Stimulated activated CD4-positive, alpha-beta T cell treated with anti-CD3 and anti-CD28 coated beads, Interleukin-1b, Interleukin-23, amount 100 ng/mL, for 48 hours (primary cell): ENCODE measurements at places on chromosomes 2 and 18.

DNA sequence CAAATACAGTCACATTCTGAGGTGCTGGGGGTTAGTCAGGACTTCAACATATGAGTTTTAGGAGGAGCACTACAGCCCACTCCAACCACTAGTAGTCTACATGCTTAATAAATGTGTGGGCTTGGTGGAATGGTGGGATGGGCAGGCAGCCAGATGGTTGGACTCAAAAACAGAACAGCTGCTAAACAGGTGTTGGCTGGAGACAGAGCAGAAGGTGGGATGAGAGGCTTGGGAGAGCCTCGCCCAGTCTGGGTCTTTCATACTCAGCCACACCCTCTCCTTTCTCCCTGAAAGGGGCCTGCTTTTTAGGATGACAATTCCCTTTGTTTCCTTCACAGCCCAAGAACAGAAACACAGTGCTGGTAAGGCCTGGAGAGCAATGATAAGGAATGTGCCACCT lies 143.9 kb upstream of the KLHL29 start:
- no peak for DNase-seq

DNA sequence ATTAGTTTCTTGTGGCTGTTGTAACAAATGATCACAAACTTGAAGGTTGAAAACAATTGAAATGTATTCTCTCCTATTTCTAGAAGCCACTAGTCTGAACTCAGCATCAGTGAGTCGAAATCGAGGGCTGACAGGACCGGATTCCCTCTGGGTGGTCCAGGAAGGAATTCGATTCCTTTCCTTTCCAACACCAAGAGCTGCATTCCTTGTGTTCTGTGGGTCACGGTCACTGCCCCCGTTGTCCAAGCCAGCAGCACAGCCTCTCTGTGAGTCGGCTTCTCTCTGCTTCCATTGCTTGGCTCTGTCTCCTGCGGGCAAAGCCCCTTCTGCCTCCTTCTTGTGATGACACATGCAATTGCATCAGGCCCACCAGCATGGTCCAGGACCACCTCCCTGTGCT lies 67.3 kb downstream of the SMIM21 start:
- no peak for DNase-seq

GRCh38 chr18:26458526-26459232 lies 89.7 kb downstream of the KCTD1 start:
- no peak for DNase-seq

DNA sequence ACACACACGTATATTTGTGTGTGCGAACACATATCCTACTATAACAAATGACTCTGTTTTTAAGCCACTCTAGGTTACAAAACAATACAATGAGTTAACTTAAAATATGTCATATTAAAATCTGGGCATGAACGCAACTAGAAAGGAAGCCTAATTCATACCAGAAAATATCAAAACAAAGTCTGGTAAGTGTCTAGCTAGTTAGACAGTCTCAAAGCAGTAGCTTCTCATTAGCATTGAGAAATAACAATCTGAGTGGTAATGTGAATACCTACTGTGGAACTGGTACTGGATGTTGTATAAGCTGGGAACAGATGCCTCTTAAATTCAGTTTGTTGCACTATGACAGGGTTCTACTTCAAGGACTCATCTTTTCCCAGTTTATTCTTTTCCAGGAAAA lies 32.5 kb upstream of the WIPF1 start:
- no peak for DNase-seq

DNA sequence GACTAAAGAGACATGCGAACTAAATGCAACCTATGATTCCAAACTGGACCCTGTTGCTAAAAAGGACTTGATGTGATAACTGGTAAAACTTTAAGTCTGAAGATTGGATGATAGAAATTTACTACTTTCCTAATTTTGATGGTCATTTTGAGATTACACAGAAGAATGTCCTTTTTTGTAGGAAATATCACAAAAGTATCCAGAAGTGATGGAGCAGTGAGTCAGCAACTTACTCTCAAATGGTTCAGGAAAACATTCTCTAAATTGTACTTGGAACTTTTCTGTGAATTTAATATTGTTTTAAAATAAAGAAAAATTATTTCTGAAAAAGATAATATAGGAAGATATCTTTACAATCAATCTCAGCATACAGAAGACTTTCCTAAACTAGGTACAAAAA lies 19.9 kb downstream of the MBOAT2 start:
- DNase-seq, result no peak

GRCh38 chr2:218777276-218777990 lies 4.5 kb upstream of the CYP27A1 start:
- DNase-seq, result peak; percentile 6

- no peak for DNase-seq
These were observed 140.4 kb downstream of the CELF4 start for GRCh38 chr18:37425222-37425621.

DNA sequence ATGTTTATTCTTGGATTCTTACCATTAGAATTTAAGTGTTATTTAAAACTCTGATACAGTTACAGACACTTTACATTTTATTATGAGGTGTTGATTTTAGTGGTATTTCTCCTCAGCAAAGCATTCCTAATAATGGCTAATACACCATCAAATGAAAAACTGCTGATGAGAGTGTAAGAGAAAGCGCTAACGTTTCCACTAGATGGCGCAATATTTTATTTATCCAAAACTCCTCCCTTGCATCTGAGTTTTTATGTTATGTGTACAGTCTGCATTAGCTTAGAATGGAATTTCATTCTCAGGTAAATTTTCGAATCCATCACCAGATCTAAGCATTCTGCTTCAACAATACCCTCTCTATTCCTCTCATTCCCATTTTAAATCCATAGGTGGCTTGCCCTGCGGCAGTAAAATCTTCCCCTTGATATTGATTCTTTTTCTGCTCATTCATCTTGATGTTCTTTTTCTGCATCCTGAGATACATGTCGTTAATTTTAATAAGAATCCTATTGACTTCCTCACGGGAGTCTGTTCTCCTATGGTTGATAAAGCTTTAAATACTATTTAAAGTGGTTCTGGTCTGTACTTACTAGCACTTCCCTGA lies 53.9 kb downstream of the PRKRA start:
- no peak for DNase-seq

GRCh38 chr2:86778957-86779356 lies 11.8 kb downstream of the CD8A start:
- DNase-seq, result no peak

GRCh38 chr2:226409134-226409533 lies 390.5 kb downstream of the IRS1 start:
- no peak for DNase-seq

DNA sequence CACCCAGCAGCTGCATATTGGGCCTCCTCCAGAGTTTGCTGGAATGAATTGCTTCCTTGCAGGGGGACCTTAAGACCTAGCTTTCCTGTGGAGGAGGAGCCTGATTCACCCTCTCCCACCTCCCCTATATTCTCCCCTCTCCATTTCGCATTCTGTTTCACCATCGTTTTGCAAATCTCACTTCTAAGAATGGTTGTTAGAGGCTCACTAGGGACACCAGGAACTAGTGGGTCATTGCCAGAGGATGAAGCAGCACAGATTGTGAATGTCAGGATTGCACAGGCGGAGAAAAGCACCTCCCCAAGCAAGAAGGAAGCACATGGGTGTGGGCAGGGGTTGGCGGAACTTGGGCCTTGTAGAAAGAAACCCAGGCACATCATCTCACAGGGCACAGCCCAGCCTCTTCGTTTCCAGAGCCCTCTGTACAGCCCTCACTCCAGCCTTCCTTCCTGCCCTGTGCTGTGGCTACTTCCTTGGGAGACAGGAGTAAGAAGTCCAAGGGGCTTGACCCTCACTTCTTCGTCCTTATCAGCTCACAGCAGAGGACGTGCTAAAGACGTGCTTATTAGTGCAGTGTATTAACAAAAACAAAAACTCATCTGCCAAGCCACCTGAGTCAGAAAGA lies 63.4 kb downstream of the TACR1 start:
- DNase-seq, result no peak

DNA sequence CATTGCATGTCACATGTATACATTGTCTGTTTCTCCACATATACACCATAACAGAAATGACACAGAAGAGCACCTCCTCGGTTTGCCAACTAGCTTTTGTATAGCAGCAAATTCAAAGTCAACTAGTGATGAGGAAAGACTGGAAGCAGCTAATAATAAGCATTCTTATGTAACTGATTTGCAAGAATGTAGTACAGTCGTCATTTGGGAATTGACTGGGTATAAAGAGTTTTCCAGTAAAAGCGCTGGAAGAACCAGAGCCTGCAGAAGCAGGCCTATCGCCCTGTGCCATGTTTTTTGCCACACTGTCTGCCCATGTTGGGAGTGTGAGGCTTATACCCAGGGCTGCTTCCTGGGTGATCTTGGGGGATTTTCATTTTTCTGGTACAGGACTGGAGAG lies 310.6 kb downstream of the GBX2 start:
- no peak for DNase-seq

DNA sequence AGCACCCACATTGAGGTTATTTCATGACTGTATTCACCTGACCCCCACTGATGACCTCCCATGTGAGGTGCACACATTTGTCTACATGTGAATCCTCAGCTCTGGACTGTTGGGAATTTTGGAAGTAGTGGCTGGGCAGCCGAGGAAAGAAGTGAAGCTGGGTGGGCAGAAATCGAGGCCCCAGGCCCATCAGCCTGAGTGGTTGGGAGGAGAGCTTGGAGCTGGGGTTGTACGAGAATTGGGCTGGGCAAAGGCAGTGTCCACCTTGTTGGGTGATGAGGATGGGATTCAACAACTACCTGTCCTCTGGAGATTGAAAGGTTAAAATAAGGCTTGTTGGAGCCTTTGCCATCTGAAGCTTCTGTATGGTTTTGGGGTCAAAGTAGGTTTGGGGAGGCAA lies 35.8 kb downstream of the AGAP1 start:
- no peak for DNase-seq

- DNase-seq, result no peak
These were observed 298.0 kb downstream of the ZNF407 start for GRCh38 chr18:74895686-74896085.

DNA sequence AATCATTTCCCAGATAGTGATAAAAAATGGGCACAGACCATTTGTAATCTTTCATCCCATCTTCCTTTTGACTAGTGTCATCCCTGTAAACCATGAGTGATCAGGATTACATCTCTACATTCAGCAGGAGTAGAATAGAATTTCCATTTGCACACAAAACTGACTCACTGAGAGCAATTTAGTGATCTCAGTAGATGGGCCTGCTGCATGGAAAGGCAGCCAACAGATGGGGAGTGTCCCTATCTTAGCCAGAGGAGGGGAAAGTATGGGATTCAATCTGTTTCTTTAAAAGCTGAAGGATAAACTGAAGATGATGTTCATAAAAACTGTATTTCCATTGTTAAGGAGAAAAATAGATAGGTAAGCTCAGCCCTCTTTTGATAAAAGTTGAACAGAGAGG lies 441.7 kb downstream of the ZNF521 start:
- DNase-seq, result no peak

DNA sequence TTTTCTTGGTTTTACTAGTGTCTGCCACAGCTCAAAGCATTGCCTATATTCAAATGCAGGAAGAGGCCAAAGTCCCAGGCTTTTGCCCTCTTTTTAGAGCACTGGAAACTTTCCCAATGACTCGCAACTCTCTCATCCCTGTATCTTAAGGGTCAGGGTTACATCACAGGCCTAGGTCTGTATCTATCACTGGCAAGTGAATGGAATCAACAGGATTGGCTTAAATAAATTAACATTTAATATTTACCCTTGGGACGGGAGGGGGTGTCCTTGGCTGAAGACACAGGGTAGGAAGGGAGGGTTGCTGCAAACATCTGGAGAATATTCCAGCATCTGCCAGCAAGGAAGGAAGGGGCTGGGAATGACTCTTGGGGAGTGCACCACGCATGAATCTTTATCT lies 242.6 kb downstream of the SLC4A3 start:
- no peak for DNase-seq
